SW480 (cell line): ENCODE measurements at places on chromosomes 16 and 17.
A peak's percentile ranks its signal among the peaks of the same experiment; 100 is the strongest.

GRCh38 chr17:38544175-38544838 lies 61.4 kb downstream of the SRCIN1 start:
- DNase-seq, result no peak

- peak; percentile 58 for DNase-seq
Observed at GRCh38 chr16:24013864-24014645, 178.3 kb downstream of the PRKCB start.

DNA sequence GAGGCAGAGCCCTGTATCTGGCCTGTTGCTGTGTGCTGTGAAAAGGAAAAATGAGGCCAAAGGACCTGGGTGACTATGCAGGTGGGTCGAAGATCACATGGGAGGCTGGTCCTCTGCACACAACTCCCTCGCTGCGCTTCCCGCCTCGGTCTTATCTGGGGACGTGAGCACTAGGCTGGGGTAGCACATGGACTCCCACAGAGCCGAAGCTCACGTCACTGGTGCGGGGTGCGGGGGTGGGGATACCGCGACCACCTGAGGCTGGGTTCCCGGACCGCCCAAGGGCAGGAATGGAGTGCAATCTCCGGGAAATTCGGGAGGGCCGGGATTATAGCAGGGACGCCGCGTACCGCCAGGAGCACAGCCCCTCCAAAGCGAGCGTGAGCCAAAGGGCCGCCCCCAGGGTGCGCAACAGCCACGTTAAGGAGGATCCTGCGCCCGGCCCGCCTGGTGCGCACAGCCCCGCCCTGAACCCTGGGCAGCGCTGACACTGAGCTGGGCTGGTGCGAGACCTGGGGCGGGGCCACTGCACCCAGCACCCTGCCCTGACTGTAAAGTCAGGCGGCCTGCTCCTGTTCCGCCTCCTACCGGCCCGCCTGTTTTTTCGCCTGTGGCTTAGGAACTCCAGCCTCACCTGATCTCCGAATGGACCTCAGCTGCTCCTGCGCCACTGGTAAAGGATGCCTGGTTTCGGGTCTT lies 4.8 kb downstream of the MT1A start:
- DNase-seq, result peak; percentile 54

DNA sequence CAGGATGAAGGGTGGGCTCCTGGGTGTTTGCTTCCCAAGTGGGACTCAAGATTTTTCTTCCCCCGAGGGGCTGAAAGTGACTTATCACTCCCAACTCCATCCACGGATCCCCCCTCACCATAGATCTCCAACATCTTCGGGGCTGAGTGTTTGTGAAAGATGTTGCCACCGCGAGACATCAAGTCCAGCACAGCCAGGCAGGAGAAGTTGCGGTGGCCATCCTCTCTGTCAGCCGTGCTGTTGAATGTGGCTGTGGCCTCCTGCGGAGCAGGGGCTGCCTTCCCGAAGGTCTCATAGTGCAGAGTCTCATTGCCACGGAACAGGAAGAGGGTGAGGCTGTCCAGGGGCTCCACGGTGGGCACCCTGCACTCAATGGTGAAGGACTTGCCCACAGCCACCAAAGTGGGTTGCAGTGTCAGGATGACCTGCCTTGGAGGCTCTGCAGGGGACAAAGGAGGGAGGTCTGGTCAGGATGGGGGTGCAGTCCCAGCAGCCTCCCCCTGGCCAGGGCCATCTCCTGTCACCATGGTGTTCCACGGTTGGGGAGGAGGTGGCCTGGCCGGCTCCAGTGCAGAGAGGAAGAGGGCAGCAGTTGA lies 5.5 kb downstream of the PRR29 start:
- no peak for DNase-seq

DNA sequence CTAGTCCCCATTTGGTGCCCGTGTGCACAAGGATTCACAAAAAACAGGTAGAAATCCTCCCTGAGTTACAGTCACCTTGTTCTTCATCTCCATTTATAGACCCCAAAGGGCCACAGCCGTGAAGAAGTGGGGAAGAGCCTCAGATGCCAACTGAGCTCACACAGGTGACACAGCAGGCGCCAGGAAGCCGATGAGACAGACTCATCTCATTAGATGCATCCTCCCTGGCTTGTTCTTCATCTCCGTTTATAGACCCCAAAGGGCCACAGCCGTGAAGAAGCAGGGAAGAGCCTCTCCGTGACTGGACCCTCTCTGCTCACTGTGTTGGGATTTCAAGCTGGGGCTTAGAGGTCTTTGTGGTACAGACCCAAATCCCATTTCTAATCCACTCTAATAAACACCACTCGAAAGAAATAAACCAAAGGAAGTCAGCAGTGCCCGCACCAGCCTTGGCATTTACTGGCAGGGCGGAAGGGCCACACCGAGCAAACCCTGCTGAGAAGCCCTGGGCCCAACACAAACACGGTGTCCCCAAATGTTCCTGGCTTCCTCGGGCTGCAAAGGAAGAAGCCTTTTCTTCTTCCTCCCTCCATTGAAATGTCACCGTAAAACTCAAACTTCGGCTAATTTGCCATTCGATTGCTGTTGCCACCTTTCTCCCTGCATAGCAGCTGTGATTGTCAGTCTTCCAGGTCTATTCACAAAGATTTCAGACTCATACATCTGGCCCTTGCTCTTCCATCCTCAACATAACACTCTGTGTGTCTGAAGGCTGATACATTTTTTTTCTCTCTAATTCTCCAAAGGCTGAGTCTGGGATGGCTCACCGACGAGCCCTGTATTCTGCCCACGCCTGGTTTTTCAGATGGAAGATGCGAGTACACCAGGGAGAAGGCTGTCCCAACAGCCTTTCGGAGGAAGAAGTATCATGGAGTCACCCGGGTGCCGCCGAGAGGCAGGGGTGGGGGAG lies 44.9 kb upstream of the DOC2B start:
- no peak for DNase-seq

- no peak for DNase-seq
Observed at GRCh38 chr16:68642436-68643101, 2.5 kb upstream of the CDH3 start.

DNA sequence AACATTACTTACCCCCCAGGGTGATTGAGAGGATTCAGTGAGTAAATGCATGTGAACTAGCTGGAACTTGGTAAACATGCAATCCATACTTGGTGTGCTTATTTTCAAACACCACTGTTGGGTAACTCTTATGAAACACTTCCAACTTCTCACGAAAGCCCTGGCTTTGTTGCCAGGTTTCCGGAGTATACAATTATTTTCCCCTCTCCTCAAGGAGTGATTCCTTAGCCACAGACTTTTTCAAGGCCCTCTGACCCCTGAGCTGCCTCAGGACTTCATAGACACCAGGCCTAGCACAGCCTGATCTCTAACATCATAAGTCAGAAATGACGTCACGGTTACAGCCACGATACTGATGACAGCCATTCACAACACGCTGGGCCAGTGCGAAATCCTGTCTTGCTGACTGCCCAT lies 27.6 kb downstream of the HSD17B2 start:
- no peak for DNase-seq

DNA sequence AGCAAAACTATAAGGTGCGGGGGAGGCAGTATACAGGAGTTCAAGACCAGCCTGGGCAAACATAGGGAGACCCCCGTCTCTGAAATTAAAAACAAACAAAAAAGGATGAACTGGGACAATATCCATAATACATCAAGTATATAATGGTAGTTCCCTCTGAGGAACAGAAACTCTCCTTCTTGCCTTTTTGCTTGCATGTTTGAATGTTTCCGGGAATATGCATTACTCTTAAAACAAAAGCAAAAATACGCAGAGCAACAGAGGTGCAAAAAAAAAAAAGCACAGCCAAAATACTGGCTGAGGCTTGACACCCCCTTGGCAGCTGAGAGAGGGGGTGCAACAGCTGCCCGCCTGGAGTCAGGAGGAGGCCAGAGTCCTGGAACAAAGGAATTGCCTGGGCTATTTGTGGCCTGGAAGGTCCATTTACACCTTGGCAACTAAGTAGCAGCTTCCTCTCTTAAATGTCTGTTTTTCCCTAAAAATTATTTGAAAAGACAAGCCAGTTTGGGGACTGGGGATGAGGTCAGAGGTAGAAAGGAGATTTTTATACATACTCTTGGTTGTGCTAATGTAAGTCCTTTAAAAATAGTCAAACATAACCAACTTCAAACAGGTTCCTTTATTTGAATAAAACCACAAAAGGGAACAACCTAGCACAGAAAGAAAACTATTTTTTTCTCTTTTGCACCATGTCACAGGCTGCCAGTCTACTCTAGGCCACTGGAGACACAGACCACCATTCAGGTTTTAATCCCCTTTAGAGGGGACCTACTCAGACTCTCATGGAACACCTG lies 19.5 kb downstream of the USP7 start:
- DNase-seq, result no peak

- peak; percentile 57 for DNase-seq
Observed at GRCh38 chr16:1182316-1182671, 29.4 kb downstream of the CACNA1H start.

DNA sequence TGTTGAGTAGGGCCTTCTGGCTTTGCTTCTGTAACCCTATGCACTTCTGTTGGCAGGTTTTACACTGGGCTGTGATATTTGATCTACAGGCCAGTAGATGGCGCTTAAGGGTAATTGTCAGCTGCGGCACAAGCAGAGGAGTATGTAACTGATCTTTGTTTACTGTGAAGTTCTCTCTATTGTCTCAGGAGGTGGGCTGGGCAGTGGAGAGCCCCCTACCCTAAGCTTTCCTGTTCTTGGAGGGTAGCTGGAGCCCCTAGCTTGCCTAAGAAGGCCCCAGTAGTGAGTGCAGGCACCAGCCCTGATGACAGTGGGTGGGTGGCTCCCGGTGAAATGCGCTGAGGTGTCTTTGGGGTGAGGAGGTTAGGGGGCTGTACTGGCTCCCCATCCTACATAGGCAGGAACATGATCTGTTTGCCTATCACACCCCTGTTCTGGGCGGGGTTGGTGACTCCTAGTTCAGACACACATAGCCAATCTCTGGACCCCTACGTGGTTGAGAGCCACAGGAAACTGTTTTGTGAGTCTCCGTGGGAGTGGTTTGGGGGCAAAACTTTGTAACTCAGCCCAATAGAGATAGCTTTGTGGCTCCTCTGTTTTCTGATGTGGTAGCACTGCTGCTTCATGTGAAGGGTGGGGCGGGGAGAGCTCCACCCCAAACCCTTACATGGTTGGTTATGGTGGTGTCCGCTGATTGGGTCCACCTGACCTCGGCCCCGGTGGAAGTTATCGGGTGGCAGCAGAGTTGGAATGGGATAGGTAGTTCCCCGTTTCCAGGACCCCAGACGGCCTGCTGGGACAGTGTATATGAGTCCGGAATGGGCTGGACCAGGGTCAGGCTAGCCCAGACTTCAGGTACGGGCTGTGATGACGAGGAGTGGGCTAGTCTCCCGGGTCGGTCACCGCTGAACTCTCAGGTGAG lies 60.4 kb downstream of the SLFN11 start:
- DNase-seq, result peak; percentile 73

GRCh38 chr16:67775273-67775672 lies 31.1 kb downstream of the RANBP10 start:
- DNase-seq, result no peak

DNA sequence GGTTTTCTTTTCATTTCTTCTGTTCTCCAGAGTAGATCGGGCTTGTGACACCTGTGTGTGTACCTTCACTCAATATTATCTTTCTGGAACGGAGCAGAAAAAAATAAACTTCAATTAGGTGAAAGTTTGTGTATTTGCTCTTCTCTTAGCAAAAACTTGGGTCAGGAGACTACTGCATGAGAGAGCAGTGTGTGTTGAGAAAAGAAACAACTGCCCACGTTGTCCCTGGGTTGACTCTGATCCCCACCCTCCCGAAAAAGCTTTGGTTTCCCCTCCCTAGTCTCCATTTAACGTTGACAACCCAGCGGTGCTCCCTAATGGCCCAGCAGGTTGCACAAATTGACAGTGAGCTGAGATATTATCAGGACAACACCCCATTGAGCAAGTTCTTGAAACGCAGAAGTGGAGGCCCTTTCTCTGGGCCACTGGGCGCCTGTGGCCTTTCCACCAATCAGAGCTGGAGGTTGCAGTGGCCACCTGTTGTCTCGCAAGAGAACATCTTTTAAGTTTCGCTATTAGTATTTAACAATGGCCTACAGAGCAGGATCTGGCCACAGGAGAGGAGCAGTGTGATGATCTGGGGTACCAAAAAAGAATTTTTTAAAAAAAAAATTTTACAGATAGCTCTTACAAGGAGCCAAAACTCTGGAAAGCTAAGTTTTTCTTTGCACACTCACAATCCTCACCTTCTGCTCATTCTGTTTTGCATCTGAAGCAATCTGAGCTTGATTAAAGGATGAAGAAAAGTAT lies 1.5 kb upstream of the TOX3 start:
- DNase-seq, result no peak

DNA sequence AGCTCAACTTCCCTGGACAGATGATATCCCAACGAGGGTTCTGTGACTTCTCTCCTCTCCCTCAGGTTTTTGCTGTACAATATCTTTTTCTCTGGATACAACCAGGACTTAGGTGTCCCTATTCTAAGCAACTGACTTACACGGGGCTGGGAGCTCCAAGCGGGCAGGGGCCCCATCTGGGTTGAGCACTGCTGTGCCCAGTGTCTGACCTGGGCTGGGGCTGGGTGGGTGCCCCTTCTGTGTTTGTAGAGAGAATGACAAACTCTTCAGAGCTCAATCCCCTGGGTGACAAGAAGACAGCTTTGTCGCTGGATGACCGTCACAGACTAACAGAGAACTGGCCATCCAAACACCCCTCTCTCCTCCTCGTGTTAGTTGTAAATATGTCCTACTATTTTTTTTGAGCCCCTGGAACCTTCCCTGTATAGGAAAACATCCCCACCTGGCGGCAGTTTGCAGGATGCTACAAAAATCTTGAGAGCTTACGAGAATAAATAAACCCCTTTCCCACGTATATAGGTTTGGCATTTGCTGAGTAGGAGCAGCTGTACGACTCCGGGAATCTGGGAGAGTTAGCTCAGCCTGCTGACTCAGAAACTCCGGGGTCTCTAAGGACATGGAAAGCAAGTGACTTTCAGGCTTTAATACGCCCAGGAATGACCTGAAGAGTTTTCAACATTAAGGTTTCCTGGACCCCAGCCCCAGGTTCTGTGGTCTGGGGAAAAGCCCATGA lies 23.7 kb upstream of the RCVRN start:
- peak; percentile 77 for DNase-seq

DNA sequence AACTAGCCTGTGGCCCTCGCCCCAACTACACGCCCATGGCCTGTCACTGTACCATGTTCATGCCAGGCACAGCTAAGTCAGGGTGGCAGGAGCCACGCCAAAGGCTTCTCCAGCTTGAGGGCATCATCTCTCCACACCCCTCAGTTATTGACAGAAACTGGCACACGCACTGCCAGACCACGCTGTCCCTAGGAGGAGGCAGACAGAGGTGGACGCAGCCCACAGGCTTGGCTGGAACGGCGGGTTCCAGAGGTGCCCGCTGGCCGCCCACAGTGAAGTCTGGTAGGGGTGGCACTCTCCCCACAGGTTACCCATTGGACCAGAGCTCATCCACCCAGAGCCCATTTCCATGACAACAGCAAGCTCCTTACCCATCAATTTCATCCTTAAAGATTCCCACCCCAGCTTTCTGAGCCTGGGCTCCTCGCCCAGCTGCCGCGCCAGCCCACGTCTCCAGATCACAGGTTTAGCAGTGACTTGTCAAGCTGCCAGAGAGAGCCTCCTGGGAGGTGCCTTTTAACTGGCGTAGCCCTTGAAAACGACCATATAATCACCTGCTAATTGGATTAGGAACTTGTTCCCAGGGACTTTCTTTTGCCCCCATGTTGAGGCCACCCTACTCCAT lies 27.9 kb downstream of the RPRML start:
- DNase-seq, result no peak

- DNase-seq, result no peak
Observed at GRCh38 chr16:25033852-25034251, 18.7 kb upstream of the ARHGAP17 start.
